GM13977 (cell line): ENCODE measurements at places on chromosomes 5 and 9.

- DNase-seq, result no peak
Observed at GRCh38 chr9:137034039-137034708, 2.3 kb upstream of the FUT7 start.

DNA sequence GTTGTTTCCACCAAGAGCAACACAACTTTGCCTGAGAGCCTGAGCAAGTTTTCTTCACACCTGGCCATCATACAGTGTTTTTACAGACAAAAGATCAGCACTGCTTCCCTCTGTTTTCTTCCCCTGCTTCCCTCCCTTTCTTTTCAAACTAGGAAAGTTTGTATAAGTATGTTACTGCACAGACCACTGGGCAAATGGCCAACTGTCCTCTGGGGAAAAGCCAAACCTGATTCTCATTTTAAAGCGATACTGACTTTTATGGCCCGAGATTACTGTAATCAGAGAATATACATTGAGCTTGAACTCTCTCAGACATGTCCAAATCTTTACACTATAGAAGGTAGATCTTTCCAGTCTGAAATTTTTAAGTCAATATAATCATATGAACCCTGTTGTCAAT lies 415.0 kb downstream of the NFIB start:
- no peak for DNase-seq

DNA sequence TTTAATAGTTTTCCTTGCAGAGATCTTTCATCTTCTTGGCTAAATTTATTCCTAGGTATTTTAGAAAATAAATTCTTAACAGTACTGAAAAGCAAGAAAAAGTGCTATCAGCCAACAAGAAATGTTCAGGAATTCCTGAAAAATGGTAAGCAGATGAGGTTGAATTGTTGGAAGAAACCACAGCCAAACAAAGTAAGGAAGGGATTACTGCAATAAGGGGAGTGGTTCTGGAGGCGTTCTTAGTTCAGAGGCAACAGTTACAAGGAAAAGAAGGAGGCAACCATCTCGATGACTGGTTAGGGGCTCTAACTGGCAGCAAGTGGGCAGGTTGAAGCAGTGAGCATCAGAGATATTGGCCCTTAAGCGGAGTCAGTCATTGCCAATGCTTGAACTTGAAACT lies 12.8 kb upstream of the OR13J1 start:
- no peak for DNase-seq

- no peak for DNase-seq
Observed at GRCh38 chr9:120857902-120858301, 15.2 kb upstream of the PSMD5 start.

- no peak for DNase-seq
Observed at GRCh38 chr5:14309878-14310531, 166.9 kb downstream of the TRIO start.

DNA sequence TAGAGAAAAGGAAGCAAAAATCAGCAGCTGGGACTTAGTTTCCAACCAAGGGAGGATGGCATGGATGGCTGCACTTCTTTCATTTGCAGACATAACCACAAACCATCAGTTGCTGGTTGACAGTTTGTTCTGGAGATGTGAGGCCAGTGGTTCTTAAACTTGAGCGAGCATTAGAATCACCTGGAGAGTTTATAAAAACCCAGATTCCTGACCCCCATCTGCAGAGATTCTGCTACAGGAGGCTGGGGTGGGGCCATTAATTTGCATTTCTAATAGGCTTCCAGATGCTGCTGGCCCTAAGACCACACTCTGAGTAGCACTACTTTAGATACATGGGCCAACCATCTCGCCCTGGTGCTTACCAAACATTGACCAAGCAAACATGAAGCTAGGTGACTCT lies 60.8 kb downstream of the MARCHF3 start:
- no peak for DNase-seq
